ENCODE measurements at places on chromosomes 6 and 20.

DNA sequence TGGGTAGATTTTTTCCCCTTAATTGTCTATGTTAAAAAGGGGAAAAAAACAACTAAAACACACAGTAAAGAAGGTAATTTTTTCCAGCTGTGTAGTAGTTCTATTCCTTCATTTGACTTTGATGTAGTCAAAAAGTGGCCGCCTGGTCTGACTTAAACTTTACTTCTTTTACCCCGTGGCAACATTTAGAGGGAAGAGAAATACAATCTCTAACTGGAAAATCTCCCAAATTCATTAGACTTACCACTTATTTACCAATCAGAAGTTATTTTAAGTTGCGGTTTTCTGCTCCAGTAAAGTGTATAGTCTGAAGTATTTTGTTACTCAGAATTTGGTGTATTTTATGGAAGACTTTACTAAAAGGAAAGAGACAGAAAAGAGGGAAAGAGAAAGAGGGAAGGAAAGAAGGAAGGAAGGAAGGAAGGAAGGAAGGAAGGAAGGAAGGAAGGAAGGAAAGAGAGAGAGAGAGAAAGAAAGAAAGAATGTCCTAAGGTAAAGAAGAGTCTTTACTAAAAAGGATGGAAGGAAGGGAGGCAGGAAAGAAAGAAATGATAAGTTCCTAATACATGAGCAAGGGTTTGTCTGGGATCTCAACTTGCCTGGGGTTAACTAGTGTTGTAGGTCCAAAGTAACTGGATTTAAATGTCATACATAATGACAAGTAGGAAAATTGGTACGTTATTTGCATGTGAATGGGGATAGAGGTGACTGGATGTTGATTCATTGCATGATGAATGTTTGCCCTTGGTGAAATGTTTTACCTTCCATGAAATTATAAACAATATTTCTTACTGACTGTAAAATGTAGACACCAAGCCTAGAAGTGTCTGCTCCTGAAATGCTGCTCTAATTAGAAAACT is 135.1 kb downstream of the SAMD5 start:
- no peak for DNase-seq

DNA sequence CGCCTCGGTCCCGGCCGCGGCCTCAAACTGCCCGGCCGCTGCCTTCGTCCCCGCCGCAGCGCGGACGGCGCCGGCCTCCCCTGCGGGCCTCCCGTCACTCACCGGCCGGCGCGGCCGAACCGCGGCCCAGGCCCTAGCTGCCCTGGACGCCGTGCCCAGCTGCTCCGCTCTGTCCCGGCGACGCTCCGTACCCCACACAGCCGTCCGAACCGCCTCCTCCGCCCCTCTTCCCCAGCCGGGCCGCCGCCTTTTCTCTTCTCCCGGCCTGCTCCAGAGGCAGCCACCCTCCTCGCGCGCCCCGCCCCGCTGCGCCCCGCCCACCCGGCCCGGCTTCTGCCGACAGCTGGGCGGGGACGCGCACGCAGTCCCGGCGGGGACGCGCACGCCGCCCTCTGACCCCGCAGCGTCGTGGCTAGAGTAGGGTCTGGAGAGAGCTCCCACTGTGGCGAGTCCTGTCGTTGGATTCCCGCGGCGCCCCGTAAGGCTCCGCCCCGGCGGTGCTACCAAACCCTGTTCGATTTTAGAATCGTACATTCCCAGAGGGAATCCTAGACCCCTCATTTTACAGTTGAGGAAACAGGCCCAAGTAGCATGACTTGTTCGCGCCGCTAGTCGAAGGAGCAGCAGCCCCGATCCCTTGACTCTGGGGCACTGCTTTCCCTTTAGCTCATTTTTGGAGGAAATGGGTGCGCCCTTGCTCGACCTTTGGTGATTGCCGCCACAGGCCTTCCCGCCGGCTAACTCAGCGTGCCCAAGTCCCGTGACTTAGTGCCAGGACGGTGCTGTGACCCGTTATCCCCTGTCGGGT is at the start of gene FBXO30:
Gene FBXO30 (minus strand): TSS at position 295 of the 808 bp plus-strand sequence. CDS start 8,390 bp downstream, outside the sequence.
- peak; percentile 86 for DNase-seq

GRCh38 chr6:121652223-121652622 is 216.8 kb downstream of the GJA1 start:
- DNase-seq = no peak

DNA sequence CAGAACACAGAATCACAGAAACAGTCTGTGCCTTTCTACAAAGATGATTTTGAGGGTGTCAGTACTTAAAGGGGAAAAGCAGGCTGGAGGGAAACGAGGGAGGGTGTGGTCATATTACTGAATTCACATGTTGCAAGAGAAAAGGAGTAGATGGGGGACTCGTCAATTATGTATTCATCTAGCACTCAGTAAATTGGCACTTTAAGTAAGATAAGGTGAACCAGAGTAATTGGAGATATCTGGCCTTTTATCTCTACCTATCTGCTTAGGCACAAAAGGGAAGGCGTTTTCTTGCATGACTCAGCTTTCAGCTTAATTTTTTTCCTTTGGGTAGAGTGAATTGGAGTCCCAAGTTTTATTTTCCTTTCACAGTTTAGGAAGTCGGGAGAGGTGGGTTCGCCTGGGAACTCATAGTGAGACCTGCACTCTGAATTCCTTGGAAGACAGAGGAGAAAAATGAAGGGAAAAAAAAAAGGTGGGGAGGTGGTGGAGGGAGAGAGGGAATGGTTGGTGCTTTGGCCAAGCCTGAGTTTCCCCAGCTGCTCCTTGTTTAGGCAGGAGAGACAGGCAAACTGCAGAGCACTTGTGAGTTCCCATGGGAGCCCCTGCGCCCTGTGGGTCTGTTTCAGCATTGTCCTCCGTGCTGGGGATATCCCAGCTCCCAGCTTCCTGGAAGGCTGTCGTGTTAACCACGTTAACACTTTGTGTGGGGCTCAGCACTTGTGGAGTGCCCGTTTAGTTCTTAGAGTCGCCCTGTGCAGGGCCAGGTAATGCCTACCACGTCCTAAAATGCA is 19.7 kb upstream of the GTSF1L start:
- DNase-seq = no peak

DNA sequence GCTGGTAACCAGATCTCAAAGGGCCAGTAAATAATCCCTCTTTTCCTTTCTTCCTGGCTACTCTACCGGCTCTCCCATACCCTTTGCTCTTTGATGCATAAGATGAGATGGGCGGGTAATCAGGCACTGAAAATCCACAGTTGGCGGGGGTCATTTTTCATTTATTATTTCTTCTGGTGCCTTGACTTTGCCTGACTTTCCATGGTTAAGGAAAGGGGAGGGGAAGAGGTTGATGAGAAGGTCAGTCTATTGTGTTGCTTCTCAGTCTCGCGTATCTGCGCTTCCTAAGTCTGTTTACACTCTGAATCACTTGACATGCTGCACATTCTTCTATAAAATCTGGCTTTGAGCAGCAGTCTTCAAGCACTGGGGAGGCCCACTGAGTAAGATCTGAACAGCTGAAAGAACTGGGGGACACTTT is 121.1 kb upstream of the HDGFL1 start:
- no peak for DNase-seq

DNA sequence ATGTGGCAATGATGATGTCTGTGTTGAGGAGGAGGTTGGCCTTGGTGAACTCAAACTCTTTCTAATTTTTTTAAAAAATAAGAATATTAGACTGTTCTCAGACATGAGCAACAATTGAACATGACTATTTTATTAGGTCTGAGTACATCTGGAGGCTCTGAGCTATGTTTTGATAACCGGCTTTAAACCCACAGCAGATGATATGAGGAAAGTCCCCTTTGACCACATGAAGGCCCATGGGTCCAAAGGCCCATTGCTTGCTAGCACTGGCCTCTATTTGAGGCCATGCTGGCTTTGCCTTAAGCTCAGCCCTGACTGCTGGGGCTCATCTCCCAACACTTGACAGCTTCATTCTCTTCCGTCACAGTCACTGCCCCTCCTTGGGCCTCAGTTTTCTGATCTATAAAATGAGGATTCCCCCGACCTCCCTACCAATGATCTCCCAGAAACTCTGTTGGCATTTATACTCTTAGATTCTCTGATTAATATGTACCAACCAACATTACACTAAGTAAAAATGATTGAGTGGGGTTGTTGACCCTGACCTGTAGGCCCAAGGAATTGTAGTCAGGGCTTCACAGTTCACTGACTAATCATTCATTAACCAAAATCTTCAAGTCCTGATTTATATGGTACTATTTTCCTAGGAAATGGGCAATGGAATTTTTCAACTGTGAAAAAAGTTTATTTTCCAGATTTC is 23.9 kb upstream of the TINAG start:
- DNase-seq = no peak

DNA sequence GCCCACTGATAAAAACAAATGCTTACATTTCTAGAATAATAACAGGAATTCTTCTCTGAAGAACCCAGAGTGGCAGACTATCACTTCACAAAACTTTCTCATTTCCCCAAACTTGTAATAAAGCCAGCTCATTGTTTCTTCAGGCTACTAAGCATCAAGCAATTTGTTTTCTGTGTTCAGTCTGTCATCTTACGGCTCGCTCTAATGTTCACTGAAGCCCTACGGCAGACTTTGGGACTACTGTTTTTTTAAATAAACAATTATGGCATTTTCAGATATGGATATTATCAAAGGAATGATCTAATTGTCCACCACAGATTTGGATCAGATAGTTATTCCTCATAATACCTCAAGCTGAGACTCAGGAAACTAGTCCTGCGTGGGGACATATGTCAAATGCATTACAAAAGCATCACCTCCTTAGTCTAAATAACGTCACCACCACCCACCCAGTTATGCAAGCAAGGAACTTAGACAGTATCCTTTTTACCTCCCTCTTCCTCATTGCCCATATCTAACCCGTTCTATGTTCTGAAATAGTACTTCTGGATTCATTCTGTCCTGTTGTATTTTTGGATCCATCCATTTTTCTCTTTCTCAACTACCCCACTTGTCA is 415.1 kb downstream of the PLCB1 start:
- DNase-seq = no peak

GRCh38 chr20:40591536-40591935 is 97.5 kb downstream of the MAFB start:
- no peak for DNase-seq
